ENCODE measurements at places on chromosomes 3 and 15.

GRCh38 chr15:45121706-45122417, 7.7 kb downstream of the DUOXA2 start:
- no peak for DNase-seq

- no peak for DNase-seq
Measured at GRCh38 chr3:71513515-71513914, 70.0 kb downstream of the FOXP1 start.

- peak; percentile 84 for DNase-seq
Measured at GRCh38 chr3:66606868-66607267, 106.0 kb upstream of the LRIG1 start.

DNA sequence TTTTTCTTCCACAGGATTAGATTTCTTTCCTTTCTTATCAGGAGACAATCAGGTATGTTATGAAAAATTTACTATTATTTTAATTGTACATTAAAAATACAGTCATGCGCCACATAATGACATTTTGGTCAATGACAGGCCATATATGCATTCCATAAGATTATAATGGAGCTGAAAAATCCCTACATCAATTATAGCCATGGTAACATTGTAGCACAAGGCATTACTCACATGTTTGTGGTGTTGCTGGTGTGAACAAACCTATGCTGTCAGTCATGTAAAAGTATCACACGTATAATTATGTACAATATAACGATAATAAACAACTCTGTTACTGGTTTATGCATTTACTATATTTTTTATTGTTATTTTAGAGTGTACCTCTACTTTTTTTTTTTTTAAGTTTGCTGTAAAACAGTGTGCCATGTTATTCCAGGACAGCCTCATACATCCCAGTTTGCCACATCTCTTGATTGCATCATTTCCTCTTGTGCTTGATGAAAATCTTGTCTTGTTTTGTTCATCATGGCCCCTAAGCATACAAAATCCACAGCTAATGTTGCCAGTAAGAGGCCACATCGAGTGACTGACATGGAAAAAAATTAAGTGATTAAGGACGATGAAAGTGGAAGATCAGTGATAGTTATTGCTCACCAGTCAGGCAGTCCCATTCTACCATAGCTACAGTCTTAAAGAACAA, 21.4 kb downstream of the CALML4 start:
- no peak for DNase-seq

- DNase-seq: no peak
Measured at GRCh38 chr3:144241404-144241803, 269.8 kb downstream of the DIPK2A start.

GRCh38 chr3:51024121-51024520, 349.4 kb downstream of the DOCK3 start:
- DNase-seq: no peak

GRCh38 chr15:37135225-37135624, 34.9 kb upstream of the MEIS2 start:
- DNase-seq: no peak

GRCh38 chr3:30082652-30083051, 523.7 kb upstream of the TGFBR2 start:
- DNase-seq: no peak

DNA sequence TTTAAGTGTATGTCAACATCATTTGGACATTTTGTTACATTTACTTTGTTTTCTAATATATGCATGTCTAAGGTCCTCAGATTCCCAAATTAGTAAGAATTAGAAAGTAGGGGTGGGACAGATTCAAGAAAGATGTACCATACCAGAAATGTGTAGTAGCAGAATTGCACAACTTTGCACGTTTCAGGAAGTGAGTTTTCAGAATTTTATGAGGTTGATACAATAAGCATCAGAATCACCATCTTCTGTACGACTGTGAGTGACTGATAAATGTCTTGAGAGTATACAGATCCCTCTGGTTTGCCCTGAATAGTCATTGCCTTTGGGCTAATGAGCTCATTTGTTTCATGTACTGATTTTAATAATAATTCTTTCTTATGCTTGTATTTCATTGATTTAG, 9.3 kb downstream of the ARIH2 start:
- DNase-seq: no peak

GRCh38 chr3:11591391-11592282, 52.1 kb downstream of the VGLL4 start:
- DNase-seq: no peak

DNA sequence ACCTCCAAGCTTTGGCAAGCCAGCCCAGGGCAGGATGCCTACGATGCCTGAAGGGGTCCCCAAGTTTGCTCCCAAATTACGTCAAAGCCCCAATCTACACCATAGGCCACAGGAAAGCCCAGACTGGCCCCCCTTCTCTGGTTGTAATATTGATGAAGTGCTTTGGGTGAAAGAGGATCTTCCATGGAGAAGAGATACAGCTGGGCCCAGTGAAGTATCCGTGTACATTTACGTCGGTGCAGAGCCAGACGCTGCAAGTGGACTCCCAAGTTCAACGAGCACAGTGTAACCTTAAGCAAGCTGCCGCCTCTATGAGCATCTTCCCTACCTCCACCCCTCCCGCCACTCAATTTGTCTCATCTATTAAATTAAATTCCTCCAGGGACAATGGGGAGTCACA, 100.1 kb upstream of the TPM1 start:
- DNase-seq: no peak

DNA sequence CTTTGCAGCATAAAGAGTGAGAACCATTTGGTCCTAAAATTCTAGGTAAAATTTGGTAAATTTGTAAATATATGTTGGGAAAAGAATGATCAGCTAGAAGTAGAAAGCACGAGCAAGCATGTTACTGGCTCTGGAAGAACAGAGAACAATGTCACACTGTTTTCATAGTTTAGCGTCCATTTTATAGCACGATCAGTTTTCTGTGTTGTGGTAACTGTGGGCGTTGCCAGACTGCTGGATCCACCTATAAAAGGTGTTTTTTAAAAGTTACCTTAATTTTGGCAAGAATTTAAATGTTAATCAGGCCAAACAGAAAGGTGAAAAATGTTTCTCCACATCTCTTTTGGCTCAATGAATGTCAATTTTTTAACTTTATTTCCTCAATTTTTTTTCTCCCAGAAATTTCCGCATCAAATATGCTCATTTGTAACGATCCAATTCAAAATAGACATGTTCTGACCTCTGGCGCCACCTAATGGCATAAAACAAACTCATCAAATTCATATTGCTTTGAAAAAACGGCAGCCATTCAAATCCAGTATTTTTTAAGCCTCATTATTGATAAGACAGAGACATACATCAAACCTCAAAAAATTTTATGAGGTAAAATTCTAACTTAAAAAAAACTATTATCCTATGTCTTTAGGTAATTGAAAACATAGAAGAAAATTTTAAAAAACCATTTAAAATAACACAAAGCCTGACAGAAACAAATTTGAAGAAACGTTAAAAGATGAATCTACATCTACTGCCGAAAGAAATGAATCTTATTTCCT, 5.5 kb upstream of the GP5 start:
- no peak for DNase-seq

- DNase-seq: no peak
Measured at GRCh38 chr15:55928955-55929354, 64.5 kb downstream of the NEDD4 start.

GRCh38 chr15:61743345-61743909, 316.8 kb downstream of the VPS13C start:
- DNase-seq: no peak

DNA sequence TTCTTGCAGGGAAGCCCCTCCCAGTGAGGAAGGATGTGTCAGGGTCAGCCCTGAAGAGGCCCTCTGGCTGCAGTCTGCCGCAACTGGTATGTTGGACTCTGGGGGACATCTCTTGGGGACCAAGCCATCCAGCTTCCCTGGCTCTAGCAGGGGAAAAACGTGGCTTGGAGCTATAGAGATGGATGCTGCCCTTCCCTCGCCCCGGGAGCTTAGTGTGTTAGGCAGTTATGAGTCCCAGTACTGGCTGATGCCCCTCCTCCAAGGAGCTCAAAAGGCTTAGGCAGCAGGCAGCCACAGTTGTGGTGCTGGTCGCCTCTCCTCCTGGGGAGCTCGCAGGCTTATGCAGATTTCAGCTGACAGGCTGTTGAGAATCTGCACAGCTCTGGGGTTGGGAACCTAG, 353.1 kb upstream of the GBE1 start:
- DNase-seq: no peak

DNA sequence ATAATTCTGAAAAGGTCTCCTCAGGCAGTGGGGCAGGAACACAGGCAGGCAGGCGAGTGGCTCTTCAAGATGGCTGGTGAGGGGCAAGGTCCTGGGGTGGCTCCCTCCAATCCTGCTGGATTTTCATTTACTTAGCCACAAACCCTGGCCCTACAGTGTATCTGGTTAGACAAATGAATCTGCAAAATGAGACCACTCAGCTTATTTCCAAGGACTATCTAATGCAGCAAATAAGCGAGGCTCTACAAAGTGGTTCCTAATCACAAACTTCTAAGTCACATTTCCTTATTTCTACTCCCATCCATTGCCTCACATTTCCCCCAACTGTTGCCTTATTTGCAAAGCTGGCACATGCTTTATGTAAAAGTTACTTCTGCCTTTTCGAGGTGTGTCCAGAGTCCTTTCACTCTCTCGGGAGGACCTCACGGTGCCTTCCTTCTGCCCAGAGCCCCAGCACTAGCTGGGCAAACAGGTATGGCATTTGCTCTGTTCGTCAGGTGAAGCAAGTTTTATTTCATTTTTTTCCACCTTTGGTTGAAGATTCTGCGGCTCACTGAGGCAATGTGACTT, 40.5 kb downstream of the CCDC12 start:
- no peak for DNase-seq

GRCh38 chr15:98858610-98859023, 149.0 kb downstream of the PGPEP1L start:
- no peak for DNase-seq

GRCh38 chr15:41940441-41940857, 31.9 kb downstream of the EHD4 start:
- DNase-seq: no peak

DNA sequence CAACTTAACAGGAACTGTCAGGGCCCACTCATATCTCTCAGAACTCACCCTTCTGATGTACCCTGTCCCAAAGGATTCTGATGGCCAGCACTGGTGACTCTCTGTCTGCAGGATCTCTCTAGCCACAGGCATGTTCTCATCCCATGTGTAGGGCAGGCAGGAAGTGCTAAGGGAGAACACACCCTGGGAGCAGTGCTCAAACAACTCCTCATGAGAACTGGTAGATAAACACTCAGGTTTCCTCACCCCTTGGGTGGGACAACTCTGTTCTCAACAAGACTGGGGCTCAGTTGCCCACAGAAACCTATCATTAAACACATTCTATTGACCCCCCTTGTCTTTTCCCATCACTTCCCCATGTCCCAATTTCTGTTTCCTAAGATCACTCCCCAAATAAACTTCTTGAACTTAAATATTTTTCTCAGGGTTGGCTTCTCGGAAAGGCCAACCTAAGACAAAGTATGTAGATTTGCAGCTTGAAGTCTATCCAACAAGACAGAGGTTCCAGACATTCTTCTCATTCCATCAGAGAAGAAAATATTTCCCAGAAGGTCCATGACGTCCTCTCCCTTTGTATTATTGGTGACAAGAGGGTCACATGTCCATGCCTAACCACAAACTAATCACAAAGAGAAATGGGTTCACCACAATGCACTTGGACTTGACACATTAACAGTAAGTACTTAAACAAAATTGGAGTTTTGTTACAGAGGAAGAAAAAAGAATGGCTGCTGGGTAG, 276.6 kb upstream of the GADL1 start:
- no peak for DNase-seq

- DNase-seq: no peak
Measured at GRCh38 chr3:16090706-16091105, 83.8 kb upstream of the GALNT15 start.

GRCh38 chr3:140731440-140732119, 53.7 kb downstream of the TRIM42 start:
- no peak for DNase-seq

DNA sequence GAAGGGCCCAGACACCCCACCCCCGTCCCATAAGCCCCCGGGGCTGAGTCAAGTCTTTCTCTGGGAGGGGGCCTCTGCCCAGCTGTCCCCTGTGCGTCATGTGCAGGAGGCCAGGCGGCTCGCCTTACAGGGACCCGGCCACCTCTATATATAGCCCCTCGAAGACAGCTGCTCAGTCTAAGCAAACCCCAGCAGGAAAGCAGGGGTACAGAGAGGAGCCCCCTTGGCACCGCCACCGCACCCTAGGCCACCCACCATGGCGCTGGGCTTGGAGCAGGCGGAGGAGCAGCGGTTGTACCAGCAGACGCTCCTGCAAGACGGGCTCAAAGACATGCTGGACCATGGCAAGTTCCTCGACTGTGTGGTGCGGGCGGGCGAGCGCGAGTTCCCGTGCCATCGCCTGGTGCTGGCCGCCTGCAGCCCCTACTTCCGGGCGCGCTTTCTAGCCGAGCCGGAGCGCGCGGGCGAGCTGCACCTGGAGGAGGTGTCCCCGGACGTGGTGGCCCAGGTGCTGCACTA, at the start of gene KLHL40:
Gene KLHL40 (plus strand): TSS at position 175 of the 519 bp plus-strand sequence. CDS start 82 bp downstream, at position 257.
- no peak for DNase-seq

GRCh38 chr3:65712140-65712539, 326.6 kb downstream of the MAGI1 start:
- no peak for DNase-seq

GRCh38 chr3:52896613-52897012, 735 bp downstream of the STIMATE start:
- no peak for DNase-seq

Data from SHP77 (cell line).